ENCODE measurements at places on chromosomes 5 and 9.

DNA sequence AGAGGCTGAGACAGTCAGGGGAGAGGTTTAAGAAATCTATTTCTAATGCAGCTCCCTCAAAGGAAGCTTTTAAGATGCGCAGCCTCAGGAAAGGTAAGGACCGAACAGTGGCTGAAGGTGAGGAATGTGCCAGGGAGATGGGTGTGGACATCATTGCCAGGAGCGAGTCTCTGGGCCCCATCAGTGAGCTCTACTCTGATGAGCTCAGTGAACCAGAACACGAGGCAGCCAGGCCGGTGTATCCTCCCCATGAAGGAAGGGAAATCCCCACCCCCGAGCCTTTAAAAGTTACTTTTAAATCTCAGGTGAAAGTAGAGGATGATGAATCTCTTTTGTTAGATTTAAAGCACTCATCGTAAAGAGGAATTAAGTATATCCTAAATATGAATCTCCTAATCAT lies 8.2 kb downstream of the CAVIN4 start:
- no peak for DNase-seq

DNA sequence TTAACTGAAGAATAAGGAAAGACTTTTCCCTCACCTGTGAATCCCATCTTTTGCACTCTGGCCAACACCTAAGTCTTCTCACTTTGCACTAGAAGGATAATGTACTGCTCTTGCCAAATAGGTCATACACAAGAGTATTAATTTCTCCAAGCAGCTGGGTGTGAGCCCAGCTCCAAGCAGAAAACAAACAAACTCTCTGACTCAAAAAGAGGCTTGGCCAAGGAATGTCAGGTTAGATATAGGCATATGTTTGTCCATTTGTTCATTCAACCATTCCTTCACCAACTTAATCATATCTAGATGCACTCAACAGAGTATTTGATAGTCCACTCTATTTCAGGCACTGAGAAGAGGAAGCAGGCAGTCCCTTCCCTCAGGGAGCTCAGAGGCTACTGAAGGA lies 84.4 kb downstream of the HTR4 start:
- no peak for DNase-seq

DNA sequence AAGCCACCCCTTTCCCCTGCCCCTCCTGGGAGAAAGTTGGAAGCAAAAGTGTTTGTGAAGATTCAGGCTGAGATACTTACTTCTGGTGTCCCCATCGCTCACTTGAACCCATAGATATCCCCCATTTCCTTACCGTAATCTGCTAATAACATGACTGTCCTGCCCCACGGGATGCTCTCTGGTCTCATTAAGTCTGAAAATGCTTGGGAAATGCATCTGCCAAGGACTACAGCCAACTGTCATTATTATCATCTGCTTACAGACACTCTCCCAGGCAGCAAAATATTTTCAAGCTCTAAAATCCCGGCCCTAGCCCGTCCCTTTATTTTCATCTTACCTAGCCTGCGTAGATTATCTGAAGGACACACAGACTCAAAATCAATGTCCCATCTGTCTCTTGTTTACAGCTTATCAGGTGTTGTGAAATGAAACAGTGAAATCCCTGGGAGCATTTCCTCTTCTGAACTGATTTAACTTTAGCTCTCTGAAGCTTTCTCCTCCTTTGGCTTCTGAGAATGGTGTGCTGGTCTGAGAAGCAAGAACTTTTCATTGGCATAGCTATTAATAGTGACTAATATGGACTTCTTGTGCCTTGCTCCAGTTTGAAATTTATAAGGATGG lies 126.9 kb upstream of the OSMR start:
- DNase-seq: no peak

DNA sequence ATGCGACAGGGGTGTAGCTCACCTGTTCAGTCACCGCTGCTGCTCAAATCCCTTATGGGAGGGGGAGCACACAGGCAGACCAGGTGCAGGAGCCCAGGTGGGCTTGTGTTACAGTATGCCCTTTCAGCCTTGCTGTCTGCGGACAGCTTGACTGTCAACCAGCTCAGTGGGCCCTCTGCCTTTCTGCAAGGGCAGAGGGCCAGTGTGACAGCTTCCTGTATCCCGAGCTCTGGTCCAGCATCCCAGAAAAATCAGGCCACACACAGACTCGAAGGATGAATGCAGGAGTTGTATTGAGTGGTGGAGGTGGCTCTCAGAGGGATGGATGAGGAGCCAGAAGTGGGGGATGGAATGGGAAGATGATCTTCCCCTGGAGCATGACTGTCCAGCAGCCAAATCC lies 172.2 kb downstream of the C5orf15 start:
- no peak for DNase-seq

- DNase-seq: no peak
Measured at GRCh38 chr5:178576591-178577351, 13.4 kb downstream of the COL23A1 start.

DNA sequence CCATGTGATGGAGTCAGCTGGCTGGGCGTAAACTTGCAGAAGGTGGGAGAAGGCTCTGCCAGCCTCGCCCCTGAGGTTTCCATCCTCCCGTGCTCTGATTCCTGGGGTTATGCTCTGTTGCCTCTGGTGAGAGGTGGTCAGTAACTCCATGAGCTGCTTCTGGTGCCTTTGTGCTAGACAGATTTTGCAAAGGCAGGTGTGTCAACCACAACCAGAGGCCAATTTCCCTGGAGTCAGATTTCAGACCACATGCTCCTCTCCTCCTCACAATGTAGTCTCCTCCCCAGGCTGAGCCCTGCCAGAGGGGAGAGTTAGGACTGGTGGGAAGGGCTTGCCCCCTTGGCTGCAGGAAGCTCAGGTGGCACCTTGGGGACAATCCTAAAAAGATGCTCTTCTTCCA lies 38.8 kb upstream of the TENT4A start:
- no peak for DNase-seq

DNA sequence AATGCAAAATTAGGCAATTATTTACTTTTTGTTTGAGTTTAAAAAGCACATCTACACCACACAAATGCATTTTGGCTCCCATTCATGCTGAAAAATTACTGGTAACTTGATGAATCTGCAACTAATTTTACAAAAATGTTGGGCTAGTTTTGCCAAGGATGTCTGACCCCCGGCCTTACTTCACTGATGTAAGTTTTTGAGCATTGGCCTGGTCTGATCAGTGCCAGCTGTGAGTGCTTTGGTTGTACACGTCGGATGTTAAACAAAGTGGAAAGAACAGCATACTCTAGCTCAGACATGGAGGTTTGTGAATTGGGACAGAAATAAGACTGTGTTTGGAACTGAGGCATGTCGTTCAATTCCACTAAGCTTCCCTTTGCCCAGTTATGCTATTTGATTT lies 1044.2 kb downstream of the TLE4 start:
- no peak for DNase-seq

- no peak for DNase-seq
Measured at GRCh38 chr9:101126556-101126955, 98.0 kb downstream of the PLPPR1 start.

- DNase-seq: no peak
Measured at GRCh38 chr5:14301186-14301585, 158.0 kb downstream of the TRIO start.

GRCh38 chr9:107237873-107238272 lies 45.2 kb upstream of the RAD23B start:
- no peak for DNase-seq

DNA sequence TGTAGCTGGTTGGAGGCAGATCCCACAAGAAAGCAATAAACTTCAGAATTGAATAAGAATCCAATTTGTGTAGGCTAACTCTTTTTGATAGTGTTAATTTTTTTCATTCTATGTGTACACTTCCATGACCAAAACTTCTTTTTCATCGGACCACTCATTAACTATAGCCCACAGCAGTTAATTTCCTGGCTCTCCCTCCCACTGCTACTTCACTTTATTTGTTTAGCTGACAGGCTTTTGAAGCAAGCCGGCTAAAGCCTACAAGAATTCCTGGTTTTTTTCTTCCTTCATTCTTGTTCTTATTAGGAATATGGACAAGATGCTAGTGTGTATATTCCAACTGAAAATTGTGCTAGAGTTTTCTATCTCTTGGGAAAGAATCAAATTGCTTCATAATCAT lies 329.2 kb upstream of the CCNH start:
- DNase-seq: no peak

DNA sequence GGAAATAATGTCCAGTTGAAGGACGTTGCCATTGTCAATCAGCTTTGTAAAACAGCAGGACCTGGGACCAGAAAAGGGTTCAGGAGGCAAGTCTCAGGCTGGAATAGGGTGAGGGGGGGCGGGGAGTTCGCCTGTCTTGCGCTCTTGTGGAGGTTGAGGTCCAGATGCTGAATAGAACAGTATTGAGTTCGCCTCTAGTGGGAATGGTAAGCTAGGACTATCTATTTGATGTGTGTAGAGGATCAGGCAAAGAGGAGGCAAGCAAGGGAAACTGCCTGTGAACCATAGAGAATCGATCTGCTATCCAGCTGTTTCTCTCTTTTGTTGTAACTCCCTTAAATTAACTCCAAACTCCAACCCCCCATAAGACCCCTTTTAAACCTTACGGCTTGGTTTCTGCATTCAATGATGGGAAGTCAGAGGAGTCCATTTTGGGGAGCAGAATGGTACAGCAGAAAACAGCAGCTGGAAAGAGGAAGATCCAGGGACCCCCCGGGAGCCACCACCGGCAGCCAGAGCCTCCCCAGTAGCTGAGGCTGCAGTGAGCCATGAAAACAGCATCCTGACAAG lies 133.7 kb downstream of the SLC28A3 start:
- no peak for DNase-seq

DNA sequence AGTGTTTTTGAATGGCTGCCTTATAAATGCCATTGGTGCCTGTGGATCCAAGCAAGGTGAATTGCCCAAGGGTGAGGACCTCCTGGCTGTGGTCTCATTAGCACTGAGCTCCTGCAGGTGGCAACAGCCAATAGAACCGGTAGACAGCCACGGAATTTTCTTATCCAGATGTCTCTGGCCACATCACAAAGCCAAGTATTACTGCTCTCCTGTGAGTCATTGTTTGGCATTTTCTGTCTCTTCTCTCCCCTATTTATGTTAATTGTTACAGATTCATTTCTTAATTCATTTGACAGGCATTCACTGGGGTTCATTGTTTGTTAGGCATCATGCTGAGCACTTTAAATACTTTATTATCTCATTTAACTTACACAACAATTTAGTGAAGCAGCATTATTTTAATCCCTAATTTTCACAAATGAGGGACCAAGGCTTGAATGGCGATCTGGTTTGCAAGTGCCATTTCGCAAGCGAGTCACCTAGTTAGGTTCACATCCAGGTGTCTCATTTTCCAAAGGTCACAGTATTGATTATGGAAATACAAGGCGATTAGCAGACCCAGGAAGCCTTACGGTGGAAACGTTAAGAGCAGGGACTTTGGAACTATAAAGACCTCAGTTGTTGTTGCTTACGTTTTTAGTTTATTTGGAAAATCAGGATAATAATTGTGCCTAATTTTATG lies 58.2 kb upstream of the DPYSL3 start:
- no peak for DNase-seq
